ENCODE measurements at places on chromosomes 1 and 21.

GRCh38 chr1:21149855-21150432 lies 26.8 kb downstream of the EIF4G3 start:
- DNase-seq, result peak; percentile 80

DNA sequence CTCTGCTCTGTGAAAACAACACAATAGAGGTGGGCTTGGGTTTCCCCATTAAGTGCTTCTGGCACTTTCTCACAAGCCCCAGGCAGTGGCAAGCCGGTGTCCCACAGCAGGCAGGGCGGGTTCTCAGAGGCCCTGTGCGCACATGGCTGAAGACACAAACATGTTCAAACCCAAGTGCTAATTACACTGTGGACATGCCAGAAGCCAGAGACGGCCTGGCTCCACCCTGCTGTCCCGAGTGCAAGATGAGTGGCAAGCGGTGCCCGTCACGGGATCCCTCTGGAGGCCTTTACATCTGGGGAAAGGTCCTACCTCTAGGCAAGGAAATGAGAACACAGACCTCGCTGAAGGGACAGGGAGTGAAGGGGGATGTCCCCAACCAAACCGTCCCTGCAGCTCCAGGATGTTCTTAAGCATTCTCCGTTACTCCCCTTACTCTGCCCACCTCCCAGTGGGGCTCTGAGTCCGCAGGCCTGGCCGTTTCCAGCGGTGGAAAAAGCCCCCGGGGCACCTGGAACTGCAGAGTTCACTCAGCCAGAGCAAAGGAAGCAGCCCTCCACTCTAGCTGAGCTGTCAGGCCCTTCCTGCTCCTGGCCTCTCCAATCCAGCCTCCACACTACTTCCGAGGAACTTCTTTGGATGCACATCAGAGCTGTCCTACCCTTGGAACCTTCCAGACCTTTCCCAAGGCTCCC lies 57.4 kb downstream of the SLC66A1 start:
- no peak for DNase-seq

DNA sequence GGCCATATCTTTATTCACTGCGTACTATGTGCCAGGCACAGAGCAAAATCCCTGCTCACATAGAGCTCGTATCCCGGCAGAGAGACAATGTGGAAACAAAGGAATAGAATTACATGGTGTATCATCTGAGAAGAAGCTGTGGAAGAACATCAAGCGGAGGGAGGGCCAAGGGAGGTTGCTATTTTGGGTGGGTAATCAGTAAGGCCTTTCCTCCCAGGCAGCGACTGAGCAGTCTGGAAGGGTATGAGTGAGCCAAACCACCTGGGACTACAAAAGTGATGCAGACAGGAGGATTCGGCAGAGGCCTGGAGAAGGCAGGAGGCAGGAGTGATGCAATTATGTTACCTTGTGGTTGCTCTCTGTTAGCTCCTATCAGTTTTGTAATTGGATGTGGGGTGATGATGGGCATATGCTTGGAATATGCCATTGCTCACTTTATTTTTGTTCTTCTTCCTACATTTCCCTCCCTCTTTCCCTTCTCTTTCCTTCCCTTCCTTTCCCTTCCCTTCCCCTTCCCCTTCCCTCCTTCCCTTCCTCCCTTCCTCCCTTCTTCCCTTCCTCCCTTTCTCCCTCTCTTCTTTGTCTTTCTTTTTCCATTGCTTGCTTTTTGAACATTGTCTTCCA lies 172.9 kb downstream of the DISC1 start:
- peak; percentile 74 for DNase-seq

GRCh38 chr1:6109688-6110087 lies 64.0 kb downstream of the KCNAB2 start:
- no peak for DNase-seq

DNA sequence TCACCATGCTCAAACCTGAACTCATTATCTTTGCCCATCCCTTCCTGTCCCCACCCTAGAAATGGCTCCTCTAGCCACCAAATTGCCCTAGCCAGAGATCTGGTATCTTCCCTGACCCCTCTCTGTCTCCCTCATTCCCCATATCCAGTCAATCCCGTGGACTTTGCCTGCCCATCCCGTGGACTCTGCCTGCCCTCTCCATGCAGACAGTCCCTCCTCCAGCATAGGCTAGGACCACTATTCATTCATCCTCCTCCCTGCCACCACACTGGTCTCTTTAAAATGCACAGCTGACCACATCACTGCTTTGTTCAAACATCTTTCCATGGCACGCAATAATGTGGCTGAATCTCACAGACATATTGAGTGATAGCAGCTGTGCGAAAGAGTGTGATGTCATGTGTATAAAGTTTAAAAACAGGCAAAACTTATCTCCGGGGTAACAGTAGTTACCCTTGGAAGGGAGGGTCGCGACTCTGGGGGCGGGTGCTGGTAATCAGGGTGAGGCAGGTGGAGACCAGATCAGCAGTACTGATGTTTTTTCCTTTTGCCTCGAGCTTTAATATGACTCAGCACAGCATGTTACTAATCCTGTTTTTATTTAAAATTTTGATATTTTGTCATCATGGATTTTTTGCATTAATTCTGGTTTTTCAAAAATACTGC lies 4.8 kb upstream of the SLC2A1 start:
- no peak for DNase-seq

DNA sequence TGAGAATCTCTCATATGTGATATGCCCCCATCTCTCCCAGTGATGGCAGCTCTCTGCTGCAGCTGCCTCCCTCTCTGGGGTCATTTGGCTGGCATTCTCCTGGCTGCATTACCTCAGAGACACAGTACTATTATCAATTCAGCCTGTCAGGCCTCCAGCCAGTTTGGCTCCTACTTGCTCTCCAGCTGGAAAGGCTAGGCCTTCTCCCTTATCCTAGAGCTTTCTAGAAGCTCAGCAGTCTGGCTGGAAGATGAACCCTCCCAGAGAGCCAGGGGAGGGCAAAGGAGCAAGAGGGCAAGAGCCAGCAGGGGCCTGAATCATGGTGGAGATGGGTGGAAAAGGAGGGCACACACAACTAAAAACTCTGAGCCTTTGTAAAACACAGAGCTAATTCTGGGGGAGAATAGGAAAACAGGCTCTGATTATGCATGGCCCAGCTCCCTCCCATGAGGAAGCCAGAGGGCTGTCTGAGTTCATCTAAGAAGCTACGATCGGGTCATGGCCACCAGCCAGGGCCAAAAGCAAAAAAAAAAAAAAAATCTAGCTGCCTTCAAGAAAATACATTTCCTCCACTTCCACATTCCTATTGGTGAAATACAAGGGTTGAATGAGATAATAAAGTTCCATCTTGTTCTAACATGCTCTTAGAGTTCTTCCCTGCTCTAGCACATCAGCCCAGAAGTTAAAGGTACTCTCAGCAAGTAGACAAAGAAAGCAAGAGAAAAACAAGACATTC lies 8.8 kb downstream of the LAMB3 start:
- DNase-seq, result no peak

- DNase-seq, result no peak
These were observed 356.5 kb upstream of the PTBP2 start for GRCh38 chr1:96365076-96365475.

All from skeletal muscle cell (primary cell).